ENCODE measurements at places on chromosomes 4 and X. TPM values are rescaled to one million over a fixed set of nuclear protein-coding genes. Genes with fewer than 3 reads are reported as not detected.

DNA sequence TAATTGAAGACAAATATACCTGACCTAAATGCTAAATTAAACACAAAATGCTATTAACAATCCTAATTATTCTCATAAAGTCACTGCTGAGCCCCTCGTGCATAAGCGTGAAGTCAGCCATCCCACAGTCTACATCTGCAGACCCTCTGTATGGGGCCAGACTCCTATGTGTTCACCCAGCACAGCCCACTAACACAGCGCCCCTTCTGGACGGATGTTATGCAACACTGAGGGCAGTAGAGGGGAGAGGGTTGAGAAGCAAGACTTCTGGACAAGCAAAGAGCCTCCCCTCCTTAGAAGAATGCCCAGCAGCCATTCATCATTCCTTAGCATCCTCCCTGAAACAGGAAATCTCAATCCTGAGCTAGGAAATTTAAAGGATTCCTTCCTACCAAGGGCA is 7.9 kb downstream of the TRPC3 start:
- no peak for DNase-seq

Gene SLC9B1
- 0.47 TPM for total RNA-seq

DNA sequence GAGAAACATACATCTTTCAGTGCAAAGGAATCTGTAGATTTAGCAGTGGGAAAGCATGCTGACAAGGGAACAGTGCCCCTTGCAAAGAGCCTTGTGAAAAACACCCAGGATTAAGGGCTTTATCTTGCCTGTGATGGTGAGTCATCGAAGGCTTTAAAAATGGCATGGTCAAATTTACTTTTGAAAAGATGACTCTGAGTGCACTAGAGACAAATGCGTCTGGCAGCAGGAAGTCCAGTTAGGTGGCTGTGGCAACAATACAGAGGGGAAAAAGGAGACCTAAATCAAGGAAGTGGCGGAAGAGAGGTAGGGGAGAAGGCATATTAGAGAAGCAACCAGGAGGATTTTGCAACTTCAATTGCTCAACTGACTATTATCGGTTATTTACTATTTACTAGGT is 472.6 kb upstream of the CPEB2 start:
- no peak for DNase-seq

Gene TEX13C
- not detected for total RNA-seq

GRCh38 chr4:87497578-87497977 is 31.6 kb downstream of the SPARCL1 start:
- DNase-seq, result no peak

Measured in activated CD4-positive, alpha-beta T cell treated with anti-CD3 and anti-CD28 coated beads, Interleukin-2, amount 10 ng/mL, durations not matched to agents 24 days and 14 days (primary cell).